NCI-H2029 treated with DMSO at 0.1 percent for 48 hours (cell line): ENCODE measurements at places on chromosomes 11 and 22.

GRCh38 chr11:61160487-61161189, 588 bp downstream of the VPS37C start:
- no peak for DNase-seq

DNA sequence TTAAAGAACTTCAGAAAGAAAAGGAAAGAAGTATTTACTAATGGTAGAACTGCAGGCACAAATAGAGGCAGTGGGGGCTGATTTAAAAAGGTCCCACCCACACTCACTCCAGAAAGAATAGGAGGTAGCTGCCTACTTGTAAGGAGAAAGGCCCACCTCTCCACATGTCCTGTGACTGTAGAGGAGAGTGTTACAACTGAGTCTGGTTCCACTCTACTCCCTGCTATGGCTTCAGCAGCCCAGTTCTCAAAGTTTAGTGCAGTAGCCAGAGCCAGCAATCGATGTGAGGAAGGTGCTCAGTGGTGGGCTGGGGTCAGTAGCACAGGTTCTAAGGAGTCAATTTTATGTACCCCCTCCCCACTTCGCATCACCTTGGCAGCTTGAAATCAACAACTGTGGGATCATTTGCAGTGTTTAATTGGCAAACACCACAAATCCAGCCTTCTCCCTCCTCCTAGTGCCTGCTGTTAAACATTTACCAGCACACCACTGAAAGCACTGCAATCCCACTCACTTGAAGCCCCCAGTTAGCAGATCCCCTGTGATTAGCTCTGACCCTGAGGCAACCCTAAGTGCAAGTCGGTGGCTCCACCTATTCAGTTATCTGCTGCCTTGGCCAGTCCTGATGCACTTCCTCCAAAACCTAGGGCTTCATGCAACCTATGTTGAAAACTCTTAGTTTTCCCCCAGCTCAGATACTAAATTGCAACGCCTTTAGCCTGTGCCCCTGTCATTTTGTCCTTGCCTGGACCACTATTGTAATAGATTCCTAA, 146.6 kb downstream of the BBOX1 start:
- DNase-seq: no peak

DNA sequence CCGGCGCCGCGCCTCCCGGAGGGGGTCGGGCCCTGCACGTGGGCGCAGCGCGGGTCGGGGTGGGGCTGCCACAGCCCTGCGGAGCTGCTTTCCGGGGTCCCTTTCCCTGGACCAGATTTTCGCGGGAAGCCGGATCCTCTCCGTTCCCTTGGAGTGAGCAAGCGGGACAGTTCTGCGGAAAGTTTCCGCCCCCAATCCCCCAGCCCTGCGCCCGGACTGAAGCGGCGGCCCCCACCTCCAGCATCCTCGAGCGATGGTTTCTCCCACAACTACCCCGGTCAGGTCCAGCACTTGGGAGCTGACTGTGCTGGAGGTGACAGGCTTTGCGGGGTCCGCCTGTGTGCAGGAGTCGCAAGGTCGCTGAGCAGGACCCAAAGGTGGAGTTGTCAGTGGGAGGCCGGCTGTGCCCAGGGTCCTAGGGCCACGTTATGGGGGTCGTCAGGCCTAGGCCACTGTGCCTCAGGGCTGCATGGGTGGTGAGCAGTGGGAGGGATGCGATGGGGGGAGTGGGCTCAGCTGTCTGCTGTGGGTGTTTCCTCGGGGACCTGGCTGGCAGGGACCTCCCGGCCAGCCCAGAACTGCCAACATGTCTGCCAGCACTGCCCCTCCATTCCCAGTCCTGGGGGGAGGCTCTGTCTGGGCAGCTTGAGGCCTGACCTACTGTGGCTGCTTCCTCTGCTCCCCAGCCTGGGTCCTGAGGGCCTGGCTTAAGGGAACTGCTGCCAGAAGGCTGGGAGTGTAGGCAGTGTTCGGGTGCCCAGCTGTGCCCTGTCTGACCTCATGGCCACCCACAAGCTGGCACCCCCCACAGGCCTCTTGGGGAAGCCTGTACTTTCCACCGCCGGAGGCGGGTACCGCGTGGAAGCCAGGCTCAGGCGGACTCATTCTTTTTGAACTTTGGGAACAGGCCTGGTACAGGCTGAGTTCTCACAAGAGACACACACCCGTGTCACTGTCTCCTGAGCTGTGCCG, 726 bp downstream of the ST3GAL4 start:
- no peak for DNase-seq

- DNase-seq: no peak
These were observed 8.7 kb upstream of the NXPE4 start for GRCh38 chr11:114604179-114604813.

GRCh38 chr11:91700854-91701253, 523.8 kb upstream of the FAT3 start:
- DNase-seq: no peak
